Esophagus squamous epithelium (tissue), 5 donors: ENCODE measurements at places on chromosomes 6 and 20. TPM values are rescaled to one million over a fixed set of nuclear protein-coding genes. Genes with fewer than 3 reads are reported as not detected.

ELOVL2 gene
- total RNA-seq: 0.18 TPM

GRCh38 chr20:38779247-38780097 lies 26.0 kb upstream of the PPP1R16B start:
- DNase-seq: no peak

GRCh38 chr20:953742-954141 lies 37.6 kb upstream of the ANGPT4 start:
- no peak for DNase-seq

GRCh38 chr6:33192671-33193602 lies 670 bp upstream of the COL11A2 start:
- DNase-seq: no peak

- no peak for DNase-seq
These were observed 229.3 kb downstream of the PACRG start for GRCh38 chr6:162957062-162957461.

FOXA2 gene
- not detected for total RNA-seq
